ENCODE measurements at places on chromosomes 4 and X. TPM values are rescaled to one million over a fixed set of nuclear protein-coding genes. Genes with fewer than 3 reads are reported as not detected.

GRCh38 chr4:26238426-26238777 lies 82.4 kb upstream of the RBPJ start:
- no peak for DNase-seq
- no peak overlapping the region for H3K4me3 ChIP-seq
- H3K4me1 ChIP-seq, result peaks cover 12% of the 10 kb centered on the region
- no peaks in the 10 kb centered on the region for H3K27me3 ChIP-seq

DCAF12L1 gene
- total RNA-seq, result not detected

- no peaks in the 10 kb centered on the region for H3K36me3 ChIP-seq
- no peak overlapping the region for H3K4me3 ChIP-seq
- no peak overlapping the region for H3K27ac ChIP-seq
- no peaks in the 10 kb centered on the region for H3K4me1 ChIP-seq
These were observed 19.1 kb upstream of the TEX13B start for GRCh38 chrX:108001218-108001814.

DNA sequence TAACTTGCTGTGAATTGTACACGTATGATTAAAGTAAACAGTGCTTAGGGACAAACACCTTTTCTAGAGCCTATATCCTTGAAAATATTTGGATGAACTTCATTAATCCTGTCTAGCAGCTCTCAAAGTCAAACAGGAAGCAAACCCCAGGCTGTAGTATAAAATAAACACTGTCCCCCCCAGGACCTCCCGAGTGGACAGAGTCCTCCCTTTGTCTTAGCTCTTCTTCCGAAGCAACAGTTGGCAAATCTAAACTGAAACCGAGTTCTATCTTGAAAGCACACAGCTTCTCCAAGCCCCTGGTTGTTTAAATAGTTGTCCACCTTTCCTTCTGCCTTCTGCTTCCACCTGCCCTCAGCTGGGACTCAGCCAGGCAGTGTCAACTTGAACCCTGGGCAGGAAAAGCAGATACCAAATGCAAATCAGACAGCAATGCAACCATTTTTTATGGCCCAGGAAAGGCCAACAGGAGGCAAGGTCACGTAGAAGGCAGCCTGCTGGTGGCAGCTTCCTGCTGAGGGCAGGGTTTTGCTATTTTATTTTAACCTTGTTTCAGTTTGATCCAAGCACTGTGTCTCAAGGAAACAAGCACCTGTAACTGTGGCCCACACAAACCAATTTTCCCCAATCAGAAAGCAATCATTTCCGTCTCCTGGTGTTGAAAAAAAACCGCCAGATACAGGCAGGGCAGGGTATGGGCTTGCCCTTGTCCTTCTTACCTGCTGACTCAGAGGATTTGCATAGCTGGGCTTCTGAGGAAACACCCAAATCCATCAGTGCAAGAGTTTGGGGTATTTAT lies 110.3 kb upstream of the KIT start:
- H3K27ac ChIP-seq, result no peak overlapping the region
- H3K4me3 ChIP-seq, result no peak overlapping the region
- H3K36me3 ChIP-seq, result no peaks in the 10 kb centered on the region
- H3K27me3 ChIP-seq, result no peaks in the 10 kb centered on the region
- H3K4me1 ChIP-seq, result peaks cover 2% of the 10 kb centered on the region
- no peak for DNase-seq

APEX2 gene
- 25.5 TPM for total RNA-seq

GRCh38 chrX:154986826-154987575 lies 35.5 kb downstream of the F8 start:
- no peak overlapping the region for H3K4me3 ChIP-seq
- no peaks in the 10 kb centered on the region for H3K36me3 ChIP-seq
- no peak for DNase-seq
- peaks cover 10% of the 10 kb centered on the region for H3K27me3 ChIP-seq
- no peak overlapping the region for H3K27ac ChIP-seq
- H3K4me1 ChIP-seq, result no peaks in the 10 kb centered on the region

DNA sequence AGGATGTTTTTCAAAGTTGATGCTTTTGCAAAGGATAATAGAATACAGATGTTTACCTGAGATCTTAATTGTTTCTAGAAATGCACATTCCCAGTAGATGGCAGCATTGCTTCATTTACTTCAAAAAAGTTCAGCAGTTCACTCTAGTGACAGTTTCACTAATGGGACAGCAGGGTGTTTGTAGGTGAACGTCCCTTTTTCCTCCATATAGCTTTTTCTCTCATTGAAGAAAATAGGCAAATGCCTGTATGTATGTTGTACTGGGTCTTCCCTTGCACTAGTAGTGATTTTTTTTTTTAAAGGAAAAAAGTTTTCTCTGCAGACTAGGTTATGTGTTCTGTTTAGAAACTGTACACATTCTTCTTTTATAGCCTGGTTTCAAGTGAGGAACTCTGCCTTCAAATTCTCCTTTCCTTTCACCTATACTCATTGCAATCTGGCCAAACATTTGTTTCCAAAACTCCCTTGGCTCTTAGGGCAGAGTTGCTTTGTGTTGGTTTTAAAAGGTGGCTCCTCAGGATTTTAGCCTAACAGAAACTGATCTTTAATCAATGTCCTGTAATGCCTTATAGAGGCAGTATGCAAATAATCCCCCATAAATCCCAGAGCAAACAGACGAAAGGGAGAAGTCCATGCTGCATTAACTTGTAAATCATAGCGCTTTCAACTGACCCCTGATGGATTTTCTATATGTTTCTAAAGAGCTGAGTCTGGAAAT lies 86.3 kb downstream of the EGF start:
- H3K27me3 ChIP-seq, result peaks cover 13% of the 10 kb centered on the region
- DNase-seq, result no peak
- H3K27ac ChIP-seq, result no peak overlapping the region
- H3K36me3 ChIP-seq, result no peaks in the 10 kb centered on the region
- no peak overlapping the region for H3K4me3 ChIP-seq
- H3K4me1 ChIP-seq, result peaks cover 26% of the 10 kb centered on the region

GLA gene
- total RNA-seq, result 35.6 TPM

DNA sequence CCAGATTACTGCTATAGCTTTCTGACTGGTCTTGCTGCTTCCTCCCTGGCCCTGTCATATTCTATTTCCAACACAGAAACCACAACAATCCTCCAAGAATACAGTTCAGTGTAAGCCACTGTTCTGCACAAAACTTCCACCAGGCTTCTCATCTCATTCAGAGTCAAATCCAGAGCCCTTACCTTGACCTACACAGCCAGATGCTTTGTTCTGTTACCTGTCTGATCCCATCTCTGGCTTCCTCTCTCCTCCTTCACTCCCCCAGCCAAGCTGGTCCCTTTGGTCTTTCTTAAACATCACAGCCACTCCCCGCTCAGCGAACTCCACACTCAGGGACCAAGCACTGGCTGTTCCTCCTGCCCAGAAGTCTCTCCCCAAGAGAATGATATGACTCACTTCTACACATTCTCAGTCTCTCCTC lies 84.8 kb upstream of the BMP2K start:
- no peak overlapping the region for H3K4me3 ChIP-seq
- H3K36me3 ChIP-seq, result no peaks in the 10 kb centered on the region
- H3K4me1 ChIP-seq, result peaks cover 2% of the 10 kb centered on the region
- H3K27ac ChIP-seq, result no peak overlapping the region

GRCh38 chr4:54165438-54165837 lies 63.7 kb upstream of the PDGFRA start:
- no peak overlapping the region for H3K27ac ChIP-seq
- peaks cover 10% of the 10 kb centered on the region for H3K27me3 ChIP-seq
- H3K4me3 ChIP-seq, result no peak overlapping the region
- H3K4me1 ChIP-seq, result no peaks in the 10 kb centered on the region
- no peak for DNase-seq
- H3K36me3 ChIP-seq, result no peaks in the 10 kb centered on the region

DNA sequence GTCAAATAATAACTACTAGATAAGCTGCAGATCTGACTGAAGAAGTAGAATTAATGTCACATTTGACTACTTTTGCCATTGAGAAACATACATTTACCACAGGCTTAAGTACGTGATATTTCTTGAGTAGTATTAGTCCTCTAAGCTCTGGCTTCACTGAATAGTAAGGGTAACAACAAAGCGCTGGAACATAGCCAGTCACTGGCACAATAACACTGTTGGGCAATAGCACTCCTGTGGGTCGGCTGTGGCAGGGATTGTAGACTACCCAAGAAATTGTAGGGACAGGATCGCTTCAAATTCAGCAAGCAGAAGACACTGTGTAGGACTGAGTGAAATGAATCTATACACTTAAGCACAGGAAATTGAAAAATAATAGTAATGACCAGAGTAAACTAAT lies 27.1 kb upstream of the IL15 start:
- no peak overlapping the region for H3K27ac ChIP-seq
- DNase-seq, result no peak
- peaks cover 2% of the 10 kb centered on the region for H3K4me1 ChIP-seq
- H3K36me3 ChIP-seq, result no peaks in the 10 kb centered on the region
- H3K27me3 ChIP-seq, result peaks cover 14% of the 10 kb centered on the region

DNA sequence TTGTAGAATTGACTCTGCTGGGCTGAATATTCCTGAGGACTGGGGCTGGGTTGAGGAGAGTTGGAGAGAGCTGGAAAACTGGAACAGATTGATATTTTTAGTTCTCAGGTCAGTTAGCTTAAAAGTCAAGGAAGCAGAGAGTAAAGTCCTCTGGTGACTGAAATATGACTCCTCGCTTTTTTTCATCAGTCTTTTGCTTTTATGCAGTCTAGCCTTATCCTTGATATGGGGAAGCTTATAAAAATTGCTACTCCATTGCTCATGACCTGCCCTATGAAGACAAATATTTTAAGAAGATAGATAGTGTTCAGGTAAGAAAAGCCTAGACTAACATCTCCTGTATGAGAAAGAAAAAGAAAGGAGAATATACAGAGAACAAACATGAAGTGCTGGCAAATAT lies 152.7 kb downstream of the C4orf33 start:
- no peaks in the 10 kb centered on the region for H3K4me1 ChIP-seq
- H3K4me3 ChIP-seq, result no peak overlapping the region
- DNase-seq, result no peak
- no peaks in the 10 kb centered on the region for H3K36me3 ChIP-seq
- no peak overlapping the region for H3K27ac ChIP-seq

DNA sequence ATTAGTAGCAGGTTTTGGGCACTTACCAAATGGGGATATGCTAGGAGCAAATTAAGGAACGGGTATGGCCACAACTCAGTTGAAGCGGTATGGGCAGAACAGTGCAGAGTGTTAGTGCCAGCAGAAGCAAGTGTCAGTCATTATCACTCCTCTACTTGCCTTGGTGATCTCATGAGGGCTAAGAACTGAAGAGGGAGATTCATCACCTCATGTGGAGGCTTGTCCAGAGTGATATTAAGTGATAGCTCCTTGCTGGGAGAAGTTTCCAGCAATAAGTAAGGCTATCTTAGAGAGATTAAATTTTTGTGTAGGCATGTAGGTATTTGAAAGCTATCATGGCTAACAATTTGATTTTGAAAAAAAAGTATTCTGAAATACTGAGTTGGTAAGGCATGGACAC lies 615.4 kb upstream of the SMIM31 start:
- no peaks in the 10 kb centered on the region for H3K4me1 ChIP-seq
- H3K27me3 ChIP-seq, result no peaks in the 10 kb centered on the region
- H3K36me3 ChIP-seq, result no peaks in the 10 kb centered on the region
- no peak for DNase-seq
- no peak overlapping the region for H3K4me3 ChIP-seq
- no peak overlapping the region for H3K27ac ChIP-seq

DNA sequence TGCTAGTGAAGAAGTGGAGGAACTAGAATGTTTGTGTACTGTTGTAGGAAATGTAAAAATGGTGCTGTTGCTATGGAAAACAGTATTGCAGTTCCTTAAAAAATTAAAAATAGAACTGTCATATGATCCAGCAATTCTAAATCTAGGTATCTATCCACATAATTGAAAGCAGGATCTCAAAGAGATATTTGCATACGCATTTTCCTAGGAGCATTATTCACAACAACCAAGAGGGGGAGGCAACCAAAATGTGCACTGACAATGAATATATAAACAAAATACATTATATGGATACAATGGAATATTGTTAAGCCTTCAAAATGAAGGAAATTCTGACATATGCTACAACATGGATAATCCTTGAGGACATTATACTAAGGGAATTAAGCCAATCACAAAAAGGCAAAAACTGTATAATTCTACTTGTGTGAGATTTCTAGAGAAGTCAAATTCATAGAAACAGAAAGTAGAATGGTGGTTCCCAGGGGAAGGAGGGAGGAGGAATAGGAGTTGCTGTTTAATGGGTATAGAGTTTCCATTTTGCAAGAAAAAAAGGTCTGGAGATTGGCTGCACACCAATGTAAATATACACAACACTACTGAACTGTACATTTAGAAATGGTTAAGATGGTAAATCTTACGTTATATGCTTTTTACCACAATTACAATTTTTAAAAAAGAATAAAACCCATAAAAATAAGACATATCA lies 35.6 kb upstream of the KCNE5 start:
- no peak for DNase-seq
- no peaks in the 10 kb centered on the region for H3K4me1 ChIP-seq
- no peak overlapping the region for H3K27ac ChIP-seq
- H3K4me3 ChIP-seq, result no peak overlapping the region

DNA sequence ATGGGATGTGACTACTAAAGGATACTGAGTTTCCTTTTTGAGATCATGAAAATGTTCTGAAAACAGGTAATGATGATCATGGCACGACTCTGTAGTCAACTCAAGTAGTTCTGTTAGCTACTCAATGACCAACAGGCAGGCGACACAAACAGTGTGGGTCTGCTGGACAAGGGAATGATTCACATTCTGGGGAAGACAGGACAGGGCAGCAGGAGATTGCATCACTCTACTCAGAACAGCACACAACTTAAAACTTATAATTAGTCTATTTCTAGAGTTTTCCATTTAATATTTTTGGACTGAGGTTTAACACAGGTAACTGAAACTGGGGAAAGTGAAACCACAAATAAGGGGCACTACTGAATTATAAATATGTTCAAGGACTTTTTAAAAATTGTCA lies 365.2 kb downstream of the PRDM5 start:
- no peaks in the 10 kb centered on the region for H3K4me1 ChIP-seq
- no peak for DNase-seq
- no peak overlapping the region for H3K27ac ChIP-seq

DNA sequence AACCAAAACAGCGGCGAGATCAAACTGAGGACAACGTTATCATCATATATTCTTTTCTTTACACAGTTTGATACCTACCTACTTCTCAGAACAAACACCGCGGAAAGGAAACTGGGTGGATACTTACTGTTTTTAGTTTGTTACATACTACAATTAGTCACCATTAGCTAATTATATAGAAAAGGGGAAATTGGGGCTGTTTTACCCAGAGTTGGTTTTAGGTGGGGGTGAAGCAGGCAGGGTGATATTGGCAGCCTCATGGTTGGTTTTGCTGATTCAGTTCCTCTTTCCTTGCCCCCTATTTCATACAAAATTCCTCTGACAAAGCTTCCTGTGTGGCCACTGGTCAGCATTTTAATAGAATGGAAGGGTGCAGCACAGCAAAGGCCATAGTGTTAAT lies 77.8 kb downstream of the SORBS2 start:
- H3K36me3 ChIP-seq, result no peaks in the 10 kb centered on the region
- no peak for DNase-seq
- no peak overlapping the region for H3K4me3 ChIP-seq
- peaks cover 2% of the 10 kb centered on the region for H3K27me3 ChIP-seq
- H3K4me1 ChIP-seq, result peaks cover 2% of the 10 kb centered on the region

DNA sequence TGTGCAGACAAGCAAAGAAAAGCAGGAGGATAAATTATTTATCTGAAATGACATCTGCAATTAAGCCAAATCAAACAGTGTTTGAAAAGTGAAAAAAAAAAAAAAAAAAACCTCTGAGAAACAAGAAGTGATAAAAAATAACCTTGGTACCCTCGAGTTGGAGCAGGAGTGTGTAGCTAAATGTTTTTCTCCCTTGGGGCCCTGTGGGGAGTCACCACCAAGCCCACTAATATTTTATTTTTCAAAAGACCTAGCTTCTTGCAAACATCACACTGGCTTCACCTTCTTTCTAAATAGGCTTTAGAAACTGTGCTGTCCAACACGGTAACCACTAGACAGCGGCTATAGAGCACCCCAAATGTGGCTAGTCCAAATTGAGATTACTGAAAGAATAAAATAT lies 47.7 kb downstream of the SNX25 start:
- DNase-seq, result no peak
- H3K4me3 ChIP-seq, result no peak overlapping the region
- H3K27ac ChIP-seq, result peak overlapping the region; percentile 10
- H3K27me3 ChIP-seq, result no peaks in the 10 kb centered on the region
- H3K36me3 ChIP-seq, result no peaks in the 10 kb centered on the region
